Endodermal cell (in vitro differentiated cells): ENCODE measurements at places on chromosomes 1 and 21.

- peak; percentile 75 for DNase-seq
Observed at GRCh38 chr1:20329793-20330542, 39.3 kb downstream of the VWA5B1 start.

- no peak for DNase-seq
Observed at GRCh38 chr1:46461017-46461808, 28.4 kb upstream of the DMBX1 start.

GRCh38 chr1:15323989-15324868 is 77.2 kb downstream of the FHAD1 start:
- peak; percentile 66 for DNase-seq

DNA sequence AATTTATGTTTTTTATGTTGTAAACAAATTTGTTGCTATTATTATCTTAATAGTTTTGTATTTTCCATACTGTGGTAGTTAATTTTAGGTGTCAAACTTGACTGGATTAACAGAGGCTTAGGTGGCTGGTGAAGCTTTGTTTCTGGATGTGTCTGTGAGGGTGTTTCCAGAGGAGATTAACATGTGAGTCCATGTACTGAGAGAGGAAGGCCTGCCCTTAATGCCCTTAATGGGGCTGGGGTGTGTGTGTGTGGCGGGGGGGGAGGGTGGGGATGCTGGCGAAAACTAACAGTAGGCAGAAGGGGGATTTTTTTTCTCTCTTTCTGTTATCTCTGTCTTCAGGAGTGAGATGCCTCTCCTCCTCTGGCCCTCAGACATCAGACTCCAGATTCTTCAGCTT is 1.9 kb downstream of the OR14A16 start:
- DNase-seq = no peak
